ENCODE measurements at places on chromosomes 5 and 9.

DNA sequence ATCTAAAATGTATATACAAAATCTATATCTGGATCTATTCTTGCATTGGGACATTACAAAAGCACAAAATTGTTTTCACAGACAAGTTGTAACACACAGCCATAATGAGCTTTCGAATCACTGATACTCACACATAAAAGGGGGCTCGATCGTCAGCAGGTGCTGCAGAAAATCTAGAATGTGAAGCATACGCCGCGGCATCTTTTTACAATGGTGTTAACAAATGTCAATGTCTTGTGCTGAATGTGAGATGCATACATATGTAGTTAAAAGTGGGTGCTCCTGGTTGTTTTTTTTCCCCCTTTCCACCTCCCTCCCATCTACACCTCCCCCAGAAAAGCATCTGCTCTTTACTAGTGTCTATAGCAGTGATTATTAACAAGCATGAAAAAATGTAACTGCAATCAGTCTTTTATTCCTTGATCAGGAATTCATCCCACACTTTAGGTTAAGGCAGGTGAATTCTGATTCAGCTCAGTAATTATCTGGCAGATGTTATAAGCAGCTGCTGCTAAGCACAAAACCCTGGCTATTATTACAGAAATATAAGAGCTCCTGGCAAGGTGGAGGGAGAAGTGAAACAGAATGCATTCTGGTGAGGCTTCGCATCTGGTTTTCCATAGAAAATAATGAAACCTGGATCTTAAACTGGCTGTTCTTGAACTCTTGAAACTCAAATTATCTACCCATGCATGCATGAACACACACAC lies 114.1 kb downstream of the MPDZ start:
- DNase-seq, result no peak

- no peak for DNase-seq
These were observed 612 bp upstream of the BBLN start for GRCh38 chr9:128159522-128159783.

GRCh38 chr9:134840511-134840910 lies 40.1 kb upstream of the FCN2 start:
- no peak for DNase-seq

GRCh38 chr9:109770101-109770500 lies 9.9 kb upstream of the PALM2AKAP2 start:
- no peak for DNase-seq

GRCh38 chr9:72355153-72355552 lies 9.9 kb downstream of the ZFAND5 start:
- no peak for DNase-seq

GRCh38 chr9:129630967-129631673 lies 5.2 kb downstream of the NTMT1 start:
- DNase-seq, result no peak

GRCh38 chr9:96383165-96383942 lies at the start of gene SLC35D2:
Gene SLC35D2 (minus strand): TSS chr9:96383711. CDS start chr9:96383634, 77 bp downstream.
- DNase-seq, result peak; percentile 57

DNA sequence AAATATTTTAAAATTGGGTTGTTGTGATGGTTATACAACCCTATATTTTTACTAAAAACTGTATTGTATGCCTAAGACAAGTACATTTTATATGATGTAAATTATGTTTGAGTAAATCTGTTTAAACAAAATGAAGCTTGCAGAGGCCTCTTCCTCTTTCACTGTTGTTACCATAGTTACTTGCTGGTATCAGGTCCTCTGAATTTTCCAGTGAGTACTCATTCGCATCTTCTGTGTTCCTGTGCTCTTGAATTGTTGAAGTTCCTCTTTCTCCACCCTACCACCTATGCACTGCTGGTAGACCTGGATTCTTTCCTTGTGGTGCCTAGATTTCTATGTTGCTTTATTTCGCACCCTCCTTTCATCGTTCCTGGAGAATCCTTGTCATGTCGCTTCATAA lies 938.5 kb upstream of the ACO1 start:
- DNase-seq, result no peak

- no peak for DNase-seq
These were observed 3.3 kb upstream of the LSM11 start for GRCh38 chr5:157740229-157740610.

DNA sequence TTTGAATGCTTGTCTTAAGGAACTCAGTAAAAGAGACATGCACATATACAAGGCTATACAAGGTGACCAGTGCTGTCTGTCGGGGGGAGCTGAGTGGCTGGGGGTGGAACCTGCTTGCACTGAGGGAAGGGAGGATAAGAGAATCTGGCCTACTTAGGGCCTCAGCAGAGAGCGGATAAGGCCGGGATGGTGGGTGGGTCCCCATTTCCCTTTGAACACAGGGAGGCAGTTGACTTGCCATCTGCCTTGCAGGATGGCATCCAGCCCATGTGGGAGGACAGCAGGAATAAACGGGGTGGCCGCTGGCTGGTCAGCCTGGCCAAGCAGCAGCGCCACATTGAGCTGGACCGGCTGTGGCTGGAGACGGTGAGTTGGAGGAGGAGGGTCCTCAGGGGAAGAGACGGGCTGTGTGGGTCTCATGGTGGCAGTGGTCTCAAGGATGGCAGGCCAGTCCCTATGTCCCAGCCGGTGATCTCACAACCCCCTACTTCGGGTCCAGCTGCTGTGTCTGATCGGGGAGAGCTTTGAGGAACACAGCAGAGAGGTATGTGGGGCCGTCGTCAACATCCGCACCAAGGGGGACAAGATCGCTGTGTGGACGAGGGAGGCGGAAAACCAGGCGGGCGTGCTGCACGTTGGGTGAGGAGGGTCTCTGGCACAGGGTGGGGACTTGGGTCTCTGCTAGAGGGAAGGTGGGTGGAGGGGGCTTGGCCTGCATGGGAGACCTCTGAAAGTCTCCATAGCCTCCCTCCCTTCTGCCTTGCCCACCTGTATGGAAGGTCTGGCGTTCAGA lies 2.2 kb upstream of the TSPAN17 start:
- no peak for DNase-seq

DNA sequence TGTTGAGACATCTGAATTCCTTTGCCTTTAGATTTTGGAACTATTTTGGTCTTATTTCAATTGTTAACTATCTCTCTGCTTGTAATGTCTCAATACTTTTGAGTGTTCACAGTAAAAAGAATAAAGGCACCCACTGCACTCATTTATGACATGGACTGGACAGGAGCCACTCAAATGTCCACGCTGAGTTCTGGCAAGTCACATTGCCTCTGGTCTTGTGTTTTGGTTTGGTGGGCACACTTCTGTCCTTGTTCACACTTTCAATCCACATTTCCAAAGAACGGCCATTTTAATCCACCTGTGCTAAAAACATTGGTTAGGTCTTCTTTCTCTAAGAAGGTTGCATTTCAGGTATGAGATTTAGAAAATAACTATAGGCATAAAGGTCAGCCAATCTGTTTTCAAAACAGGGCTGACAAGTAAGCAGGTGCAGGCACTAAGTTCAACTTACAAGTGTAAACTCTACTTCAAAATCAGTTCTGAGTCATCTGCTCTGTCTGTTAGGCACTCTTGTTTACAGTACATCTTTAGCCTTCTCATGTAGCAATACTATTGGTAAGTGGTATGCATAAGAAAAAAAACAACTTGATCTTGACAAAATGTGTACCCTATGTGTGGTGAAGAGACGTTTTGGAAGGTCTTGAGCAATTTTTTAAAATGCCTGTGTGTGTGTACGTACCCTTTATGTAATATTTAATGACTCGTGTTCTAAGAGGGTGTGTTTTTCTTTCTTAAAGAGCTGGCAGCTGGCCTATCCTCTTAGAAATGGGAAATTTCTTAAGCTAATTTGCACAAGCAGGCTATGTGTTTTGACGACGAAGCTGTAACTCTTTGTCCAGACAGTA lies 31.5 kb upstream of the ZFAND5 start:
- peak; percentile 77 for DNase-seq

GRCh38 chr5:170623576-170624181 lies 119.9 kb downstream of the KCNIP1 start:
- DNase-seq, result peak; percentile 61

- no peak for DNase-seq
These were observed 8.0 kb downstream of the SIL1 start for GRCh38 chr5:139190125-139190524.

- DNase-seq, result no peak
These were observed 8.0 kb downstream of the STRBP start for GRCh38 chr9:123260340-123260739.

GRCh38 chr5:94045839-94046782 lies 304.7 kb upstream of the POU5F2 start:
- no peak for DNase-seq

DNA sequence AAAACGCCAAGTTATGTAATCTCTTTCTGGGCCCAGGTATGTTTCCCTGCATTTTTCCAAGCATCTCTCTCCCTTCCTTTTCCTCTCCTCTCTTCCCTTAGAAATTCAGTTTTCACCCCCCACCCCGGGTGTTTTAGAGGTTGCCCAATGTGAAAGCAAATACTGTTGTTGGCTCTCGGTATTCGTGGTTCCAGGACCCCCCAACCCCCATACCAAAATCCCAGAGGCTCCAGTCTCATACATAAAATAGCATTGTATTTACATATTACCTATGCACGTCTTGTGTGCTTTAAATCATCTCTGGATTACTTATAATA lies 48.8 kb downstream of the ACER2 start:
- DNase-seq, result no peak

DNA sequence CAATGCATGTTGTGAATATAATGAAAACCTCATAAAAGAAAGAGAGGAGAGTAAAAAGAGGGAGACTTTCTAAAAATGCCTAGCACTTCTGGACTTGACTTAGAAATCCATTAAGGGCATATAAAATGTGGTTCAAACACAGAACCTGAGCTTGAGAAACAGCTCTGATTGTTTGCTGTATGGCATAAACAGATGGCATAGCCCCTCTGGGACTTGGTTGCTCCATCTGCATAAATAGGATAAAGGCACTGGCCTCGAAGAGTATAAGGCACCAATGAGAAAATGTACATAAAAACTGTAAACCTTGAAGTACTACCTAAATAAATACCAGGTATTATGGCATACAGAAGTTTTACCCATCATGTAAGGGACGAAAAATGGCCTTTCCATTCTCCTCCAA lies 23.8 kb downstream of the MRPS27 start:
- DNase-seq, result no peak

Data from endothelial cell of umbilical vein (primary cell).